ENCODE measurements at places on chromosomes 2 and 18. TPM values are rescaled to one million over a fixed set of nuclear protein-coding genes. Genes with fewer than 3 reads are reported as not detected.

GRCh38 chr2:238739668-238740067 is 108.2 kb upstream of the TWIST2 start:
- no peaks in the 10 kb centered on the region for H3K36me3 ChIP-seq
- no peaks in the 10 kb centered on the region for H3K27me3 ChIP-seq
- H3K4me3 ChIP-seq: no peak overlapping the region
- no peak for DNase-seq
- H3K27ac ChIP-seq: no peak overlapping the region
- H3K4me1 ChIP-seq: no peaks in the 10 kb centered on the region

DNA sequence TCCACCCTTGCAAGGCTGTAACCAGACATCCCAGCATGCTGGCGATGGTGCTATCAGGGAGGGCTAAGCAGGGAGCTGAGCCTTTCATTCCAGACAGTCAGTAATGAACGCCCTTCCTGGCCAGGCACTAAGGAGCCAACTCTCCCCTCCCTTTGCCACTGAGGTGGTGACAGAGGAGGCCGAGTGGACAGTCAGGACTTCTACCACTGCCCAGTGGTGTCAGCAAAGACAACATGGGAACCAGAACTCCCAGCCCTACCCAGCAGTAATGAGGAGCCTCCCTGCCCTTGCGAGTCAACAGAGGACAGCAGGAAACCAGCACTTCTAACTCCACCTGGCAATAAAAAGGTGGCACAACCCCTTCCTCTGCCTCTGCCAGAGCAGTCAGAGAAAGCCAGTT is 68.6 kb downstream of the ZAP70 start:
- H3K27ac ChIP-seq: no peak overlapping the region
- H3K4me3 ChIP-seq: no peak overlapping the region
- H3K27me3 ChIP-seq: no peaks in the 10 kb centered on the region
- DNase-seq: no peak

- H3K36me3 ChIP-seq: no peaks in the 10 kb centered on the region
- DNase-seq: no peak
- H3K4me3 ChIP-seq: no peak overlapping the region
- no peaks in the 10 kb centered on the region for H3K27me3 ChIP-seq
- H3K27ac ChIP-seq: no peak overlapping the region
Observed at GRCh38 chr2:107340955-107341354, 455.0 kb upstream of the ST6GAL2 start.

- H3K27me3 ChIP-seq: no peaks in the 10 kb centered on the region
- no peak overlapping the region for H3K27ac ChIP-seq
- no peak overlapping the region for H3K4me3 ChIP-seq
- DNase-seq: no peak
- H3K4me1 ChIP-seq: no peaks in the 10 kb centered on the region
Observed at GRCh38 chr18:79741362-79741700, 56.4 kb upstream of the KCNG2 start.

DNA sequence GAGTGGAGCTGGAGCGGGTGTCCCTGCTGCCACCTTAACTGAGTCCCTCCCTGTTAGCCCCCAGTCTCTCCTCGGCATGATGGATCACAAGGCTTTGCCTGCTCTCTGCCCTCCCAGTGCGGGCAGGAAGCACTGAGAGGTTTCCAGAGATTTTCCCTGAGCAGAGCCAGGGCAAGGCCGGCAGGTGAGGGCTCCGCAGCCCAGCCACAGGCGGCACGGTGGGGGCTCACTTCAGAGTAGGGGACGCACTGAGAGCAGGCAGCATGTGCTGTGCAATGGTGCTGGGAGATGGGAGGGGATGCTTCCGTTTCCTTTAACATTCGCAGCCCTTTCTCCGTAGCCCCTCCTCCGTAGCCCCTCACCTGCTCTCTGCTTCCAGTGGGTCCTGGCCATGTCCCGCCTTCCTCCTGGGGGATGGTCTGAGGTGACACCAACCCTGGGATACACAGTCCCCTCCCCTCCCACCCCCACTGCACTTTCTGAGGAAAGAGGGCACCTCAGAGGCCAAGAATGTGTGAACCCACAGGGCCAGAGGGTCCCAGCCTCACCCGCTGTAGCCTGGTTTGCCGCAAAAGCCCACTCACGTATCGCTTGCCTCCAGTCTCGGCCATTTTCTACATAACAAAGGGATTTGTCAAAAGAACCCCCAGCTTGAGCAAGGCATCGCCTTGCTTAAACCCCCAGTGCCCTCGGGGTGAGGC is 10.7 kb downstream of the KCNF1 start:
- no peak overlapping the region for H3K4me3 ChIP-seq
- H3K27me3 ChIP-seq: peaks cover 3% of the 10 kb centered on the region
- H3K27ac ChIP-seq: no peak overlapping the region
- no peaks in the 10 kb centered on the region for H3K4me1 ChIP-seq
- DNase-seq: no peak

DNA sequence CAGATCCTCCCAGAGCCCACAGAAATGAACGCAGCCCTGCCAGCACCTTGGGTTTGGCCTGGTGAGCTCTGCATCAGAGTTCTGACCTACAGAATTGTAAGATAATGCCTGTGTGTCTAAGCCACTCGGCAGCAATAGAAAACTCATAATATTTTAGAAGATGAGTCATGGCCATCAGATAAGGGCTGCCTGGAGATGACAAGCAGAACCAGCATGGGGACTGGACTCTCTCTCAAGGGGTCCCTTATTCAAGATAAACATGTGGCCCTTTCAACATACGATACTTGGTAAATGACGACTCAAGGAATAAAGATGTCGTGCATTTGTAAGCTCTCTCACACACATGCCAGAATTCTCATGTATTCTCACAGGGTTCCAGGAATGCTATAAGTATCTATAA is 8.5 kb upstream of the AGAP1 start:
- H3K4me3 ChIP-seq: no peak overlapping the region
- no peaks in the 10 kb centered on the region for H3K36me3 ChIP-seq
- no peak for DNase-seq
- no peaks in the 10 kb centered on the region for H3K27me3 ChIP-seq

NAT8 gene
- not detected for total RNA-seq

RAB17 gene
- 48.0 TPM for total RNA-seq

ASB18 gene
- not detected for total RNA-seq

RAB6C gene
- total RNA-seq: not detected

CEBPZOS gene
- 28.9 TPM for total RNA-seq

WDR12 gene
- 36.1 TPM for total RNA-seq

COLEC12 gene
- total RNA-seq: 40.2 TPM
